HL-60 (cell line): ENCODE measurements at places on chromosomes 12 and 14.

GRCh38 chr14:52305014-52305413 lies 9.1 kb upstream of the PTGER2 start:
- DNase-seq = no peak

DNA sequence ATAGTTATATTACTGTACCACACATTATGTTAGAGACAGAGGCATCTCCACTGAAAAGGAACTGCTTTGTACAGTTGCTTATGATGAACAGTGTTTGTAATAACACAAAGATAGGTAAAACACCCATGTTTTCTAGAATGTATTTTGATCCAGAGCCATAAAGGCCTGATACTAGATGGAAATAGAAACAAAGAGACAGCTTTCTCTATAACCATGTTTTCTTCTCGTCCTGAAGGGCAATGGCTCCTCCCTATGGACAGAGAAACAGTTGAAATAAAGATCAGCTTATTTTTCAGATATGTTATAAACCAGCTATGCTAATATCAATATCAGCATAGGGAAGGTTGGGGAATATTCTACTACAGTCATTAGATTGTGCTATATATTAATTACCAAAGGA lies 109.2 kb downstream of the ATXN7L3B start:
- DNase-seq = no peak

GRCh38 chr14:21933681-21934080 lies 260.1 kb upstream of the OR4E1 start:
- no peak for DNase-seq

- no peak for DNase-seq
Observed at GRCh38 chr12:31876568-31877424, 82.4 kb upstream of the RESF1 start.

DNA sequence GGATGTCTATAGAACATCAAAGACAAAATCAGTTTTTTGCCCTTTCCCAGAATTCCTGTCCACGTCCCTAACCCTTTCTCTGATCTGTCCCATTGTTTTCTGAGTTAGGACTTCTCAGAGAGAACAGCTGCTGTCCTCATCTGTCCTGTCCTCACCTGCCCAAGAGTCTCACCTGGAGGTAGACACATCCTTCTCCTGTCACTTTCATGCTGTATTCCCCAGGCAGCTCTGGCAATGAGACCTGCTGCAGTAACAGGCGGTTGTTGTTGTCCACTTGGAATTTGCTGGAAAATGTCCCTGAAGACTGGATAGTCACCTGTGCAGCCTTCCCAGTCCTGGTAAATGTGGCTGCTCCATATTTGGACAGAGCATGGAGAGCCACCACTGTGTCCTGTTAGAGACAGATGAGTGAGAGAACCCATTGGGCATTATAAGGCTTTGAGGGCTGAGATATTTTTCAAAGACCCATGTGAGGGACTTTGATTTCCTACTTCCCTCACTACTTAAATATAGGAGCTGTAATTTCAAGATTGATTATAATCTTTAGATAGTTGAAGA lies 43.2 kb downstream of the A2M start:
- DNase-seq = no peak

GRCh38 chr12:119807380-119807779 lies 69.7 kb downstream of the CIT start:
- no peak for DNase-seq

- no peak for DNase-seq
Observed at GRCh38 chr14:64326502-64326901, 32.3 kb upstream of the ESR2 start.

DNA sequence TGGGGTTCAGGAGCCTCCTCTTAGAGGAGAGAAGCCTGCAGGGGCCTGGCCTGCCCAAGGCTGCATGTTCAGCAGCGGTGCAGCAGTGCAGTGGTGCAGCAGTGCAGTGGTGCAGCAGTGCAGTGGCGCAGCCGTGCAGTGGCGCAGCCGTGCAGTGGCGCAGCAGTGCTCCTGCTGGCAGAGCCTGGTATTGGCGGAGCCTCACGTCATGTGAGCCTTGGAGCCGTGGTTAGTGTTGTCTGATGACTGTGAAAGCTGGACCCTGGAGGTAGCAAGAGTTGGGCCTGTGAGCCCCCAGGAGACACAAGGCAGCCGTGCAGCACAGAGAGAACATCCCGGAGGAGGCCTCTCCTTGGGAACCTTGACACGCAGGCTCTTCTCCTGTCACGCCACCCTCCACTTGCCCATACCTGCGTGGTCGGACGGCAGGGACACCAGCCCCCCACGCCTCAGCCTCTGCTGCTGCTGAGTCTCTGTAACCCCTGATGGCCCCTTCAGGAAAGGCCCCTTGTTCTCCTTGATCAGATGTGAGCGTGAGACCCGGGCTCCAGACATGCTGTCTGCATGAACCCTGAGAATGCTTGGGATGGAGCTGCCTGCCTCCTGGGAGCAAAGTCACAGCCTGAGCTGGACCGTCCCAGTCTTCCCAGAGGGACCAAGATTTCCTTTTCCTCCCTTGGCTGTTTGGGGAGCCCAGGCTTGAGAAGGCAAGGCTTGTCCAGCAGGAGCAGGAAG lies 193.7 kb downstream of the KIF26A start:
- no peak for DNase-seq

- DNase-seq = no peak
Observed at GRCh38 chr14:58460772-58461171, 33.3 kb downstream of the KIAA0586 start.

GRCh38 chr14:102694530-102695166 lies 82.6 kb upstream of the TRAF3 start:
- DNase-seq = peak; percentile 31

DNA sequence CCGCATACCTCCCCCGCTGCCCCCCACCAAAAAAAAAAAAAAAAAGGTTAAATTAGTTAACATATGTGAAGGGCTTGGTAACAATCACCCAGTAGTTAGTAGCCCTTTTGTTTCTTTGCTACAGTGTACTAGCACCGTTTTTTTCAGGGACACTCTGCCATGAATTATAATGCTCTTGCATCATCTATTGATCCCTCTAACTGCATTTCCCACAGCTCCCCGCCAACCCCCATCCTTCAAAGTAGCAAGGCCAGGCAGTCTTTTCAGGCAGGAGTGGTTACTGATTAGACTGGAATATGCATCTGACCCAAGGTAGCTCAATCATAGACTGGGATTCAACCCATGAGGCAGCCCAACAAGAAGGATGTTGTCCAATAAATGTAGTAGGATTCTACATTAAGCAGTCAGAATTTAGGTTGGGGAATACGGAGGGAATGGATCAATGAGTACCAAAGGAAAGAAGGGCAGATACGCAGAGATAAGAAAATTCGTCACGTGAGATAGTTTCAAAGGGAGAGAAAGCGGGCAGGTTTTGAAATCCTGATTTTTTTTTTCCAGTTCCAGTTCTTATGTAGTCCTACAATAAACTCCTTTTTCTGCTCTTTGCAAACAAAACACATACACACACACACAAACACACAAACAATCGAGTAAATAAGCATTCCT lies 39.8 kb upstream of the CRACR2A start:
- DNase-seq = no peak

- no peak for DNase-seq
Observed at GRCh38 chr12:122088179-122088810, 9.7 kb downstream of the MLXIP start.

DNA sequence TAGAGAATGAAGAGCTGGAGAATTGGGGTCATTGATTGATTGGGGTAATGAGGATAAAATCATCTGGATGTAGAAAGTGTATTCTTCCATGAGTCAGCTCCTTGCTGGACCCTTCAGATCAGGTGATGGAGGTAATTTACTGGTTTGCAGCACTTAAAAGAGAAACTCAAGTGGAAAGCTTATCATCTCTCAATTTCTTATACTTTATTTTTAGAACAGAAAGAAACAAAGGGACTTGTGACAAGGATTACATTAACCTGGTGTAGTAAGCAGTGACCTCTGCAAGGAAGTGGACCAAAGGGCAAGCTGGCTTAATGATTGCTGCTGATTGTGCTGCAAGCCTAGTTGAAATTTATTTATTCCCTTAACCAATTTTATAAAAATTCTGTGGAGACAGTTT lies 405.0 kb downstream of the TRHDE start:
- no peak for DNase-seq

- peak; percentile 67 for DNase-seq
Observed at GRCh38 chr12:56521209-56521589, 421 bp upstream of the RBMS2 start.

GRCh38 chr12:24360057-24360456 lies 410.6 kb upstream of the SOX5 start:
- no peak for DNase-seq

GRCh38 chr12:116046039-116046438 lies 231.5 kb downstream of the MED13L start:
- DNase-seq = no peak

DNA sequence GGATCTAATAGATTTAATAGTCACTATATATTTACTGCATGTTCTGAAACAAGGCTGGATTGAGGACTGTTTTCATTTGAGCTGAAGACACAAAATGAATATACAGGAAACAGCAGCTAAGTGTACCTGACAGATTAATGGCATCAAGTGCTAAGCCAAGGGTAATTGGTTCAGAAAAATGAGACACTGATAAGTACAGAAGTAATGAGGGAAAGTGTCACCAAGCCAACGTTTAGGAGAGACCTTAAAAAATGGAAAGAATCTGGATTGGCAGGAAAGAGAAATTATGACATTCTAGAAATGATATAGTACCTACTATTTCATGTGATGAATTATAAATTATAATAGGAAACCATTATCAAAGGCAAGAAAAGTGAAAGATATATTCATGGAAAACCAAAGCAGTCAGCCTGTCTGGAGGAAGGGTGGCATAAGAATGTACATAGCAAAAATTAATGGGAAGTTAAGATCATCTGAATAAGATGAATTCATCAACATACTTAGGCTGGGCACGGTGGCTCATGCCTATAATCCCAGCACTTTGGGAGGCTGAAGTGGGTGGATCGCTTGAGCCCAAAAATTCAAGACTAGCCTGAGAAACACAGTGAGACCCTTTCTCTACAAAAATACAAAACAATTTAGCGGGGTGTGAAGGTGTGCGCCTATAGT lies 21.0 kb upstream of the DUSP16 start:
- no peak for DNase-seq

GRCh38 chr14:104891121-104891551 lies 26.1 kb downstream of the CEP170B start:
- no peak for DNase-seq

DNA sequence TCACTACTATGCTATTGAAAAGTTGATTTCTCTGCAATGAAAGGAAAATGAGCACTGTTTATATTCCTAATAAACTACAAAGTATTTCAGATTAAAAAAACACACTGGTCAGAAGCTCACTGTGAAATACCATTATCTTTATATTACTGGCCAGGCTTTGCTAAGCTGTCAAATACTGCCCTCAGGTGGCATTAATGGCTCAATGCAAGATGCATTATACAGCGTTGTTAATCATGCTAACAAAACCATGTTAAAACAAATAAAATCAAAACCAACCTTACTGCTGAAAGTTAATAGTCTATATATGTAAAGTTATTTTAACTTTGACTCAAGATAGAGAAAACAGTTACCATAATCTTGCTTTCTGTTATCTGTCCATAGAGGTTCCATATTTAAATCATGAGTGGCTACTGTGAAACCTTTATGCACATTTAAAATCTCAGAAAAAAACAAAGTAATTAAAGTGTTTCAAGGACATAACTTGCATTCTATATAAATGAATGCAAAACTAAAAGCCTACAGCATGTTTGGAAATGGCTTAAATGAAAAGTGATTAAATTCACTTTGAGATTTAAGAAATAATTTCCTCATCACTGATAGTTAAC lies 121.7 kb downstream of the RALGAPA1 start:
- DNase-seq = peak; percentile 23

- DNase-seq = no peak
Observed at GRCh38 chr12:74105434-74105833, 432.2 kb upstream of the ATXN7L3B start.

- DNase-seq = no peak
Observed at GRCh38 chr12:79822475-79822874, 112.4 kb downstream of the PPP1R12A start.

DNA sequence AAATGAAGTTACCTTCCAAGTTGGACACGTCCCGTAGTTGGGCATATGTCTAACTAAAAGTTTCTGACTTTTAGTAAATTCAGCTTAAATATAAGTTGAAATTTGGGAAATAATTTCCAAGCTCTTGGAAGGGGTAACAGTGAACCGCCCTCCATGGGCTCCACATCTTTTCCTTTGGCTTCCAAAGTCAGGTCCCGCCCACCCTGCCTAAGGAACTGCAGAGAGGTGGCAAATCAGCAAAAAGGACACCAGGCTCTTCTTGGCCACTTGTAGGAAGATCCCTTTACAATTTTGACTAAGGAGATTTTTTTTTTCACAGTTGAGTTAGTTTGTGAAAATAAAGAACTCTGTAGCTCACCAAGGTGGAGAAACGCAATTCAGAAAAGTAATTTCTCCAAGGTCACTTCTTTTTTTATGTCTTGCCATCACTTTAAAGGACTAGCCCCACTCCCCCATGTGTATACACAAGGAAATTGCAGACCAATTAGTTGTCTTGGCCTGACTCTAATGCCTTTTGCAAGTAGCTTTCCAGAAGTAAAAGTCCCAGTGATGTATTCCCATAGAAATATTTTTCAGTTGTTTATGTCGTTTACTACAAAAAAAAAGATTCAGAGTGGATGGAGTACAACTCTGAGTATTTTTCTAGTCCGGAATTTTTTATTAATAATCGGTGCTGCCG lies 181.2 kb downstream of the PELI2 start:
- DNase-seq = no peak

DNA sequence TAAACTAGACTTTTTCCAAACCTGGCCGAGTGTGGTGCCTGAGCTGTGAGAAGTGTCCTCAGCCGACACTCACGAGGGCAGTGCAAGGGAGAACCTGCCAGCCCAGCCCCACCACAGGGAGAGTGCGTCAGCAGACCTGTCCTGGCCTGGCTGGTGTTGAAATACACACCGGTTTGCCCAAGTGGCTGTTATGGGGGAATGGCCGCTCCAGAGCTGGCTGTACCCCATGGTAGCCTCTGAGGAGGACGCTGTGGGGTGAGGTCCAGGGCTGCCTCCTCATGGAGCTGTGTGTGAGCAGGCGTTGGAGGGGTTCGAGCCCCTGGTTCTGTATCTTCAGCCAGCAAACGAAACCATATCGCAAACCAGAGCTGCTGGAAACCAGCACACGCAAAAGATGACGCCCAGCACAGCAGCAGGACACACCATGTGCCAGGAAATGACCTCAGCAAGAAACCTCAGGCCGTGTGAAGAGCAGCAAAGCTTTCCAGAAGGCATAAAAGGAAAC lies 9.4 kb downstream of the ANKRD9 start:
- DNase-seq = no peak

GRCh38 chr12:31931796-31932715 lies 27.2 kb upstream of the RESF1 start:
- no peak for DNase-seq
